ENCODE measurements at places on chromosomes 1 and 21.

DNA sequence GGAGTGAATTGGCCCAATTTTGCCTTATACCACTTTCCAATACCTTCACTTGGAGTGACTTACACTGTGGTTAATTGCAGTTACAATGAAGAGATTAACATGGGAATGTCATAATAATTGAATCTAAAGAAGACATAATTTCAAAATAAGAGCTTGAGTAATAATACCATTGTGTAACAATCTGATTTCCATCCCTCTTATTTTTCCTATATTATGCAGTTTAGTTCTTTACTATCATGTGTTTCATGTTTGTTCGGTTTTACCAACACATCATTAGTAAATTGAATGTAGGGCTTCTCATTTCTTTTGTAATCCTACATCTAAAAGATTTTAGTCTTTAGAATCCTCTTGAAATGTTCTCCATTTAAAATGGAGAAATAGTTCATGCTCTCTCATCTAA, 19.2 kb upstream of the XPR1 start:
- no peak for DNase-seq

GRCh38 chr1:112061901-112062320, 72.4 kb upstream of the KCND3 start:
- DNase-seq, result no peak

DNA sequence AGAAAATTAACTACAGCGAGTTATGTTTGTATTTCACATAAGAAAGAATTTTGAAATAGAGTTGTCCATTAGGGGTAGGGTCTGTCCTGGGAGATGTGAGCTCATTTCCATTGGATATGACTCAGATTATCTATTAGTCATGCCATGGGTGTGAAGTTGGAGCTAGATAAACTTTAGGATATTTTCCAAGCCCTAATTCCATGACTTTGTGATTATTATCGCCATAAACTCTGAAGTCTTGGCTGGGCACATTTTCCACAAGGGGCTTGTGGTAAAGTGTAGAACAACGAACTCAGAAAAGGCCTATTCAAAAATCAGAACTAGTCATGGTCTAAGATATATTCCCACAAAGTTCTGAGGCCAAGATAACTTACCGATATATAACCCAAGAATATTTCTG, 396.6 kb downstream of the DPYD start:
- no peak for DNase-seq

- DNase-seq, result no peak
Measured at GRCh38 chr1:226887006-226887405, 16.6 kb downstream of the PSEN2 start.

Measured in Peyer's patch (tissue), 4 donors.